ENCODE measurements at places on chromosomes 13 and 19. TPM values are rescaled to one million over a fixed set of nuclear protein-coding genes. Genes with fewer than 3 reads are reported as not detected.

Gene FUT1
- polyA plus RNA-seq: 2.3 TPM

Gene ZNF180
- polyA plus RNA-seq: 3.4 TPM

Gene CGB1
- polyA plus RNA-seq: not detected

Gene GPR183
- polyA plus RNA-seq: 1.7 TPM

Gene FXYD7
- polyA plus RNA-seq: not detected

Gene NRTN
- polyA plus RNA-seq: 5.8 TPM

Gene PSG1
- not detected for polyA plus RNA-seq

Gene CCL25
- polyA plus RNA-seq: not detected

Gene SLC10A2
- polyA plus RNA-seq: 4.5 TPM

Gene PEAK3
- not detected for polyA plus RNA-seq

Gene RASAL3
- 1.5 TPM for polyA plus RNA-seq

Measured in kidney (tissue), 22 donors.